Peyer's patch (tissue), 4 donors: ENCODE measurements at places on chromosomes 6 and 20. TPM values are rescaled to one million over a fixed set of nuclear protein-coding genes. Genes with fewer than 3 reads are reported as not detected.

GRCh38 chr6:123770247-123770949 lies 33.3 kb upstream of the NKAIN2 start:
- DNase-seq: no peak

GRCh38 chr20:34013554-34013953 lies 19.8 kb downstream of the RALY start:
- DNase-seq: no peak

DNA sequence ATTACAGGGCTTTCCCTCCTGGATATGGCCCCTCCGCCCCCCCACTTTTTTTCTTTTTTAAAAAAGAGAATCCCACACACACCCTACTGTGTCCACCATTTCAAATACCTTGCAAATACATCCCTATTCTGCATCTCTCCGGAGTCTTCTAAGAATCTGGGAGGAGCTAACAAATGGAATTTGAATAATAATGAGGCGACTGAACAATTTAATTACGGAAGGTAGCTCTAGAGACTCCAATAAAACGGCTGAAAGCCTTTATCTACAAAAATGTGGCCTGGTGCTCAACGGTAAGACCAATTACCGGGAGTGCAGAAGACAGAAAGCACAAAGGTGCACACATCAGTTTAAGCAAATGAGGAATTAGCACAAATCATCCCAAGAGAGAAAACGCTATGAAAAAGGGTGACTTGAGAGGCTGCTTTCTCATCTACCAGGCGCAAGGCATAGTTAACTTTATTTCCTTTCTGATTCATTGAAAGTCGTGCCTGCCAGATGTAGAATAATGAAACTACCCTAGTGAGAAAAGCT lies 1.8 kb downstream of the RRAGD start:
- no peak for DNase-seq

DNA sequence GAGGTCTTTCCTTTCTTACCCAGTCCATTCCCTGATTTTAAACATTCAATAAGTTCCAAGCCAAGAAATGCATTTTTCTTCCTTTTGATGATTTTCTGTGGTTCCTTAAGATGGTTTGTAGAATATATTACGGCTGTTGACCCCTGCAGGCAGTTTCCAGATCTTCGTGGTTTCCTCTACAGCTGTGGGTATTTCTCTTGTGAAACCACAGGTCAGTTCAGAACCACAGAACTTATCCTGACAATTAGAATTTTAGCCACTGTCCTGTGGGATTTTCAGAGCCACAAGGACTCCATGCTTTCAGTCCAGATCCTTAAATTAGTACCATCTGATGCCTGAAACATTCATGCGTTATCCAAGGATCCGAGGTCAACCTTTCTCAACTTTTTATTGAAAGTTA lies 29.7 kb upstream of the EXOC2 start:
- no peak for DNase-seq

DNA sequence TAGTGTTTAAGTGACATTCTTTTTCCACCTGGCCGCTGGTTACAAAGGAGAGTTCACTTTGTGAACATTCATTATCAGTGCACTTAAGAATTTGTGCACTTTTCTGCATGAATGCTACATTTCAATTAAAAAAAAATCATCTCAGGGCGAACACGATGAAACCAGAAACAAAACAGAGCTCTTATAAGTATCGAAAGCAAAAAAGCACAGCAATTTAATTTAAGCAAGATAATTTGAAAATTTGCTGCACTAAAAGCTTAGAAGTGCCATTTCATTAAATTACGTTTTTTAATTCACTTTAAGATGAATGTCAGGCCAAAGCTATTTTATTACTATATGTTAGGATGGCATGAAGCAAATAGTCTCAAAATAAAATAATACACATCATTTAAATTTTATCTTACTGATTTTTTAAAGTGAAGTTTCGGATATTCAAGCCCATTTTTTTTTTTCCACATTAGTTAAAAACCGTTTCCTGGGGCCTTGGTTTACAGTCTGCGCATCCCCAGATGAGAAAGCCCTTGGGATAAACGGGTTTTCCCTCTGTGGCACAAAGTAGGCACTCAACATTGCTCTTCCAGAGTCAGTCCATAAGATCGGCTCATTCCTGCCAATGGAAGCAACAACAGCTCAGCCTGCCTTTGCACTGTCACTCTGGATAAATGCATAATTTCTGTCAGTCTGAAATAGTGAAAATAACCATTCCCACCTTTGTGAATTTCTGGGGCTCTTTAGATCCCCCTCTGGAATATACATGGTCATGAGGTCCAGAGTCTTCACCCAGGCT lies 80.1 kb downstream of the FYN start:
- no peak for DNase-seq

GRCh38 chr6:110415086-110415916 lies at the start of gene DDO:
DDO (minus strand) TSS chr6:110415575; CDS start chr6:110413462, 2,113 bp downstream.
- DNase-seq: peak; percentile 76

DNA sequence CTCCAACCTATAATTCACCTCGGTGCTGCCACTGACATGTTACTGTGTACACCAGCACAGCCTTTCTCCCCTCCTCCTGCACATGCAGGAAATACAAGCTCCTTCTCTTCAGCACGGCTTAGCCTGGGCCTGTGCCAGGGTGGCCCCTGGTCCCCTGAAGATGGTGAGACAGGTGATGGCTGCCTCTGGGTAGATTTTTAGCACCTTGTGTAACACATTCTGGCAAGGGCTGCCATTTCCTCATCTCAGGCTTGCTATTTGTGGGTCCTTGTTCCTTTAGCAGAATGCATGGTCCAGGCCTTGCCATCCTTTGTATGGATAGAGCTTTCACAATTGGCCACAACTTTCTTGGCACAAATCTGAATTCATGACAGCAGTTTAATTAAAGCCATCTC lies 151.3 kb downstream of the CDC5L start:
- no peak for DNase-seq

DNA sequence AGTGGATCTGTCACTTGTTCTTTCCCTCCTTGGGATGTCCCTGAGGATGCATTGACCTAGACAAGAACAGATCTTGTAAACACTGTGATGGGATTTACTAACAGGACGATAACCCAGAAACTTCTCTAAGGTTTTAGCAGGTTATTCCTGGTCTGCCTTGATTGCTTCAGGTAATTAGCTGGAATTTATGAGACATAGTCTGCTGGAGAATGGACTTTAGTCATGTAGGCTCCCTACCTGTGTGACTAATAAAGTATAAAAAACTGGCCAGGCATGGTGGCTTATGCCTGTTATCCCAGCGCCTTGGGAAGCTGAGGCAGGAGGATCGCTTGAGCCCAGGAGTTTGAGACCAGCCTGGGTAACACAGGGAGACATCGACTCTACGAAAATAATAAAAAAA lies 96.1 kb downstream of the PAK5 start:
- no peak for DNase-seq

DNA sequence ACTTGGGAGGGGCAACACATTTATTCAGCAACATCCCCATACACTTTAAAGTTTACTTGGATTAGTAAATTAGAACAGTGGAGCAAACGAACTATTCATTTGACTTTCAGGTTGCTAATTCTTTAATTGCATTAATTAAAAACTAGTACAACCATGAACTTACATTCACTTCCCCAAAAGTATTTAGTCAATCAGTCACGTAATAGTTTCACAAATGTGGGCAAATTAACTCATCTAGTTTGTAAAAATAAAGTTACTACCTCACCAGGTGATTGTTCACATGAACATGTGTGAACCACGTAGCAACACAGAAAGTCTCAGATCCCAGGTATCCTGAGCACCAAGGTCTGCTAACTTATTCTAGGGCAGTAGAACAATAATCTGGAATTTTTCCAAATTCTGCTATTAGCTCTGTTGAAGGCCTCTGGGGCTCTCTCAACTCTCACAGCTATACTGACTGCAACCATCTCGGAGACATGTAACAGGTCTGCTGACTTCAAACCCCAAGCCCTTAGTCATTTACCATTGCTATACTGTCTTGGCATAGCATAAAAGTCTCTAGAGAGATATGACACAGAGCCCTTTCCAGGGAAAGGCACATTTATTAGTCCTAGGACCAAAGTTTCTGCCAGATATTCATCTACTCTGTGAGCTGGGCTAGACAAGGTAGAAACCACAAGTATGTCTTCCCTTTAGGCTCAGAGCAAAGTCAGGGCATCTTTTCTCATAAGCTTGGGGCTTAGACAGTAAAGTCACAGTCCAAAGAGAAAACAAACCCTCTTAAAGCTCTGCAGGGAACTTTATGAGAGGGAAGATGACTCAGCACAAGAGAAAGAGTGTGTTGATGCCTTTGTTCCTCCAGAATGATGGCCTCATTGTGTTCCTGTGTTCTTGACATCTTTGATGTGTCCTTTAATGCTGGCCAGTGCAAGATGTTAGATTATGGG lies 50.9 kb upstream of the CCDC28A start:
- DNase-seq: no peak

GRCh38 chr6:139625081-139625939 lies 250.9 kb upstream of the CITED2 start:
- no peak for DNase-seq

DNA sequence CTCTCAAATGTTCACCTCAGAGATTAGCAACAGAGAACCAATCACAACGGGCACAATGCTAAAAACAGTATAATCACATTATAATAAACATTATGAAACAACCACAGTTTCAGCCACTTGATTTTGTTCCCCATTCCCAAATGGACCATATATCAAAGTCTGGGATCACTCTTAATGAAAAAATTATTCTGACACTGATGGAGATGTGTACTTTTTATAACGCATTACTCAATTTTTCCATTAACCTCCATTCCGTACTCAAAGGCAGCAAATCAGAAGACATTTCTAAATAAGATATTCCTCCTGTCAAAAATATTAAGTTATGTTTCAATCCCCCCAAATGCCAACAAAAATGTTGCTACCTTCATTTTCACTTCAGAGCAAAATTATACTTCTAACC lies 2.8 kb downstream of the CPNE1 start:
- DNase-seq: no peak

DNA sequence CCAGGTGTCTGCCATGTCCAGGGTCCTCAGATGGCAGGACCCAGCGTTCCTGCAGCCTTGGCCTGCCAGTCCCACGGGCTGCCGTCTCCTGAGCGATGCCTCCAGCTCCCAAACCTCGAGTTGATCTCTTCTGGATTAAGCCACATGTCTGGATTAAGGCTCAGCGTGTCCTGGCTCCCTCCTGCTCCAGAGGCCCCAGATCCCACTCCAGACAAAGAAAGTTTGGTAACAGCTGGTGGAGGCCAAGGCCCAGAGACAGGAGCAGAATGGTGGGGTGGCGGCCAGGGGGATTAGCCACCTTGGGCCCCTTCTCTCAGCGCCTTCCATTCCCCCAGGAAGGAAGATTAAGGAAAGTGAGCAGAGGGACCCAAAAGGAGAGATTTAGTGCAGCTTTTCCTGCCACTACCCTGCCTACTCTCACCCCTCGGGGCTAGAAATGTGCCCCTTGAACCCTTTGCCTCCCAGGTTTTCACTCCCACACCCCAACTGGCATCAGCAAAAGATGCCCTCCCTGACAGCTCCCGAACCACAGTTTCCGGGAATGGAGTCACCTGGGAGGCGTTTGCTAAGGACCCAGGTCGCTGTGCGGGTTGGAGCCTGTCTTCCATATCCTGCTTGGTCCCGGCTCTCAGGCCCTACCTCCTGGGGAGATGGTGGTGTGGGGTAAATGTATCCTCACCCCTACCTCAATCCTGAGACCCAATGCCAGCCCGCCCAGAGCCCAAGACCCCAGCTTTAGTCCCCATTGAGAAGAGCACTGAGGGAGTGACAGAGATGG lies 6.9 kb downstream of the SPDEF start:
- DNase-seq: no peak

GRCh38 chr20:52011093-52011492 lies 180.5 kb downstream of the ZFP64 start:
- no peak for DNase-seq

DNA sequence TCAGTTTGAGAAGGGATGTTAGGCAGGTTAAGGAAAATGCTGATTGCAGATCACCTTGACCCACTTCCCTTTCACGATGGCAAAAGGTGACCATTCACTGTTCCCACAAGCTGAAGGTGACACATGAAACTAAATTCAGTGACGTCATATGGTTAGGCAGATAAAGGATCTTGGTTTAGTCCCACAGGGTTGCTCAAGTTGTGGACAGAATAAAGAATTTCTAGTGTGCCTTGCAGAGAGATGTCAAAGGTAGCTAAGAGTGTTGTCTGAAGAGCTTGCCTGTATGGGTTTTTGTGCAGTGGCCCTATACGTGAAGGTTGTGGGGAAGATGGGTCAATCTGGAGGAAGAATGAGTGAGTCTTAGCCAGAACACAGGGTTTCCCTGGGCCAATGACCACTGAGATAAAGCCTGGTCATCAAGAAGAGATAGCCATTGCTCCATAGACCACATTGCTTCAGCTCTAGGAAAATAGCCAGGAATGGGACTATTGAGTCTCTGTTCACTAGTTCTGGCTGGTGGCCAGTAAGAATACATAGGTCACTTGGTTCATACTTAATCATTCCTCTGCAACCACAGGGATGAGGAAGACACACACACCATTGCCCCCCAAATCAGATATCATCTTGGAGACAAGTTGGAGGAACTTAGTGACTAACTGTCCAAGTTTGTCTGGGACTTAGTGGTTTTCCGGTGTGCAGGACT lies 148.5 kb upstream of the ATXN1 start:
- no peak for DNase-seq

DNA sequence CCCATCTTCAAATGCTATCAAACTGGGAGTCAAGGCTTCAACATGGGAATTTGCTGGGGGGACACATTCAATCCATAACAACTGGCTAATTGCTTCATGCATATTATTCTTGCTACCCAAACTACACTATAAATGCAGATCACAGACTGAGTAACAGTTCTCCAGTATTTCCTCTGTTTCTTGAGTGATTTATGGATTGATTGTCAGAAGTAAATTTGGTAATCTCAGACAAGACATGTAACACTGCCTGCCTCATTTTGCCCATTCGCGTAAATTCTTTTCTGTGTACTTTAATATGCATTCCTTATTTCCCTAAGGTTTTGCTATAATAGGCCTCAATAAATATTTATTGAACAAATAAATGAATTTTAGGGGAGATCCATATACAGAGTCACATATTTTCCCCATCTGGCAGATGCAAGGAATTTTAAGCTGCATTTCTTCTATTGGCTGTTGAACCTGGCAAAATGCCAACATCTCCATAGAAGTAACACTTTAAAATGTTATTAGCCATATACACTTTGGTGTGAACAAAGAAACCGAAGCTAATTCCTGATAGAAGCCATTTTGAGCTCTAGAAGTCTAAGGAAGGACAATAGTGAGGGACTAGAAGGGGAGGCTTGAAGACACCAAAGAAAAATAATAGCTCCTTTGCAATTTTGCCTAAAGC lies 98.2 kb downstream of the QRSL1 start:
- DNase-seq: no peak

The ZNF76 gene
- total RNA-seq: 26.3 TPM

The TMEM200A gene
- total RNA-seq: 2.5 TPM

The DYNLT2 gene
- total RNA-seq: 6.0 TPM

The FRK gene
- total RNA-seq: 7.4 TPM
